Stimulated activated effector memory CD8-positive, alpha-beta T cell treated with anti-CD3 and anti-CD28 coated beads, Interleukin-12 subunit alpha, Interleukin-12 subunit beta, amount 100 ng/mL, for 72 hours (primary cell): ENCODE measurements at places on chromosomes 4 and X.

- DNase-seq: no peak
Observed at GRCh38 chr4:176964116-176964691, 171.5 kb upstream of the VEGFC start.

- no peak for DNase-seq
Observed at GRCh38 chr4:26819478-26820095, 41.1 kb upstream of the STIM2 start.

GRCh38 chrX:48573690-48574269, 504 bp upstream of the RBM3 start:
- DNase-seq: no peak

DNA sequence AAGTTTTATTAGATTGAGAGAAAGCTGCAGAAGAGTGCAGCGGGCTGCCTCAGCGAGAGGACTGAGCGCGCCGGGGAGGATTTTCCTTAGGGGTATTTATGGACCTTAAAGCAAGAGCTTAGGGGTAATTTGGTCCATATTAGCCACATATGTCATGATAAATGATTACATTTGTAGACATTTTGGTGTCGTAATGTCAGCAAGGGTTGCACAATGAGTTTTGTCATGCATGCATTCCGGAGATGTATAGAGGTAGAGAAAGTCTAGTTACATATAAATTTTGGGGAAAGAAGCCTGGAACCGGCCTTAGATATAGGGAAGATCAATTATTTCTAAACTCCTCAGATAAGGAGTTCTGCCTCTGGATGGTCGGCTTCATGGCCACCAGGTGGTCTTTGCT, 10.0 kb downstream of the MGST2 start:
- DNase-seq: no peak

GRCh38 chrX:17679820-17680219, 57.5 kb upstream of the SCML1 start:
- no peak for DNase-seq

GRCh38 chr4:113288257-113288656, 238.8 kb downstream of the ANK2 start:
- DNase-seq: no peak
